Activated naive CD4-positive, alpha-beta T cell treated with anti-CD3 and anti-CD28 coated beads, Interleukin-2, amount 10 ng/mL, durations not matched to agents 7 days and 5 days (primary cell): ENCODE measurements at places on chromosomes 1 and 21.
A peak's percentile ranks its signal among the peaks of the same experiment; 100 is the strongest.

DNA sequence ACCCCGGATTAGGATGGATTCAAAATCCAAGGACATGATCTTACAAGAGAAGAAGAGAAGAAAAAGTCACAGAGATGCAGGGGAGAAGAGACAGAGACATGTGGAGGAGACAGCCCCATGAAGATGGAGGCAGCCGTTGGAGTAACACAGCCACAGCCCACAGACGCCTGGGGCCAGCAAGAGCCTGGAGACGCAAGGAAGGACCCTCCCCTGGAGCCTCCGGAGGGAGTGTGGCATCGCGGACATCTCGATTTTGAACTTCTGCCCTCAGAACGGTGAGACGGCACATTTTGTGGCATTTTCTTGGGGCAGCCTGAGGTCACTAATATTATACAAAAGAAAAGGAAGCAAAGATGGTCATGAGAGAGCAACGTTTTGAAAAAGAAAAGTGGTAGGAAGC, 28.8 kb downstream of the ABCG1 start:
- DNase-seq = no peak

- DNase-seq = peak; percentile 23
Measured at GRCh38 chr1:42847111-42847595, 740 bp downstream of the ZNF691 start.

GRCh38 chr1:95778217-95778616, 544.2 kb downstream of the RWDD3 start:
- no peak for DNase-seq

DNA sequence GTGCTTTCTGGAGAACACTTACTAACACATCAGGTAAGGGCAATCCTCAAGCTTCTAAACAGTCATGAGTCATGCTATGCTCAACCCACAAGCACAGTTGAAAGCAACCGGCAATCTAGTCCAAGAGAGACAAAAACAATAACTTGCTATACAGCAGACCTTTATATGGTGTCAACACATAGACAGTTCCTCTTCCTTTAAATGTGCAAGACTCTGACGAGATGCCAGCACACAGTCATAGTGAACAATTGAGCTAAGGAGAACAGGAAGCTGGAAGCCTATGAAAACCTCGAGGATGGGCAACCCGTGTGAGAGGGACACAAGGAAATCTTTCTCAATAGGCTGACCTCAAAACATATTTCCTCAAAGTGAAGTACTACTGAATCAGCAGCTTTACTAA, 5.3 kb downstream of the ADIPOR1 start:
- no peak for DNase-seq

DNA sequence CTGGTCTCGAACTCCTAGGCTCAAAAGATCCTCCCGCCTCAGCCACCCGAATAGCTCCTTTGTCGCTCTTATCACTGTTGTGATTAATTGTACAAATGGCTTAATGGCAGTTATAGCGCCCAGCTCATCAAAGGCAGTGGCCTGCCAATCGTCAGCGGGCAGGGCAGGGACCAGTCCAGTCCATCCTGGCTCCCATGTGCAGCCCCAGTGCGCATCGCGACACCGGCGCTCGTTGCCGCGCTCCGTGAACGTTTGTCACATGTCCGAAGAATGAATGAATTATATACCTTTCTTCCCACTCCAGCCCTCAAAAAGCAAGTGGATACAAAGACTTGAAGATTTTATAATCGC, 18.4 kb downstream of the MTX1 start:
- no peak for DNase-seq

DNA sequence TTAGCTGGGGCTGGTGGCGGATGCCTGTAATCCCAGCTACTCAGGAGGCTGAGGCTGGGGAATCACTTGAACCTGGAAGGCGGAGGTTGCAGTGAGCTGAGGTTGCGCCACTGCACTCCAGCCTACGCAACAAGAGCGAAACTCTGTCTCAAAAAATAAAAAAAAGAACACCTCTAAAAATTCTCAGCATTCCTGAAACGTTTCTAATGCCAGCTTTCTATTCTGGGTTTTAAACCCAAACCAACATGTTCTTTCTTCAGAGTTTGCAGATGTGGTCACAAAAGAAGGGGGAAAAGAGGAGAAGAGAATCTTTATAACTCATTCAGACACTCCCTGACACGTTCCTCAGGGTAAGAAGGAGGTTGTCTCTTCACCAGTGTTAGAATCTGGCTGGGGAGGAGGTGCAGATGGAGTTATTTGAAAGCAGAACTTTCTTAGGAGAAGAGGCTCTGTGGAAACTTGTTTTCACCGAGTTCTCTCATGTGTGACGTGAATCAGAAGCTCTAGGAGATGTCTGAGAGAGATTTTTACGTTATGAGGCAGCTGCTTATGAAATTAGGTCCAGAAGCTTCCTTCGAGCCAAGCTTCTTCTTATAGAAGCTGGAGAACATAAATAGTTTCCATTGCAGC, 17.8 kb upstream of the CNR2 start:
- no peak for DNase-seq

GRCh38 chr1:183218971-183219615, 33.0 kb downstream of the LAMC2 start:
- peak; percentile 73 for DNase-seq

DNA sequence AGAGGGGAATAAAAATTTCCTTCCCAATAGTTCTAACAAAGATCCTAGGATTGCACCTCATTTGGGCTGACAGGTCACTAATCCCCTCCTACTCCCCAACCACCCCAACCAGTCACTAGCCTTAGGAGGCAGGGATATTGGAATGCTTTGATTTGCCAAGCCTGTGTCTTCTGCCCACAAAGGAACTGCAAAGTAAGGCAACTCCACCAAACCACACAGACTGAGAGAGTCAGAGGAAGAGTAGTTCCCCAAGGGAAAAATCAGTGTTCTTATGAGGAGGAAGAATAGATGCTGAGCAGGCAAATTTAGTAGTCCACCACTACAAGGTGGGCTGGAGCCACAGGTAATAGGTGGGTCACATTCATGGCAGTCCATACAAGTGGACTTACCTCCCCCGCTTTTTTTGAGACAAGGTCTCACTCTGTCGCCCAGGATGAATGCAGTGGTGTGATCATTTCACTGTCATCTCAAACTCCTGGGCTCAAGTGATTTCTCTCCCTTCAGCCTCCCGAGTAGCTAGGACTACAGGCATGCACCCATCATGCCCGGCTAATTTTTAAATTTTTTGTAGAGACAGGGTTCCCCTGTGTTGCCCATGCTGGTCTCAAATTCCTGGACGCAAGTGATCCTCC, 3.7 kb upstream of the TMEM39B start:
- no peak for DNase-seq

DNA sequence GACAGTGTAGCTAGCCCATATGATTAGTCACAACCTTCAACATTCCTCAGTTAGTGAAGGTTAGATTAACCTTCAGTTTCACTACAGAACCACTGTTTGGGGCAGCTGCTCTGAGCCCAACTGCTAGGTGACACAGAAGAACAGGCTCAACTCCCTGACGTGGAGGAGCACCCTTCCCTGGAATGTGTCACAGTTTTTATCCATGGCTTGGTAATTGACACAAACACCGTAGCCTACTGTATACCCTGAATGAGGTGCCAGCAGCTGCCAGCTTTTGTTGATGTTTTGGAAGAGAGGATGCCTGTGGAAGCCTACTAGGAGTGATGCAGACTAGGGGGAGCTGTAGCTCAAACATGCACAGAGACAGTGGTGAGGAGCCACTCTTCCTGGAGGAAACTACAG, 56.6 kb upstream of the CR2 start:
- DNase-seq = no peak

- no peak for DNase-seq
Measured at GRCh38 chr21:30718239-30718909, at the start of gene KRTAP21-3. Gene KRTAP21-3, minus strand, starts transcription at chr21:30718777. Its CDS starts 18 bp downstream, at chr21:30718759.

DNA sequence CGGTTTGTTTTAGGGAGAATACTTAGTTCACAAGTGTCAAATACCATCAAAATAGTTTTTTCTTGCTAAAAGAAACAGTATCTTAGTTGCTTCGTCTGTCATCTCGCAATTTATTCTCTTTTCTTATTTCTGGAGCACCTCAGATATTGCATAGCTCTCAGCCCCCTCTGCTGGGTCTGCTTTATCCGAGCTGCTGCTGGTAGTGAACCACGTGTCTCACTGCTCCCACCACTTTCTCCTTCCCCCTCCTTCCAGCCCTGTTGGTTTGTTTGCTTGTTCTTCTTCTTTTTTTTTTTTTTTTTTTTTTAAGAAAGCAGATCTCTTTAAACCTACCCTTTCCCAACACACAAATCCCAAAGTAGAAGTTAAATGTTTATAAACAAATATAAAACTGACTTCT, 170.8 kb downstream of the EDEM3 start:
- DNase-seq = no peak

GRCh38 chr1:14539309-14539708, 59.2 kb upstream of the KAZN start:
- DNase-seq = no peak
